NCI-H1417 treated with DMSO at 0.1 percent for 48 hours (cell line): ENCODE measurements at places on chromosomes 16 and 17.

- DNase-seq = no peak
These were observed 6.0 kb downstream of the USP36 start for GRCh38 chr17:78834571-78834970.

GRCh38 chr16:69039333-69039941 lies 66.0 kb upstream of the HAS3 start:
- no peak for DNase-seq

- DNase-seq = no peak
These were observed 89.8 kb downstream of the KATNIP start for GRCh38 chr16:27639561-27640276.

- DNase-seq = no peak
These were observed 10.0 kb upstream of the KLHL36 start for GRCh38 chr16:84638231-84638806.

DNA sequence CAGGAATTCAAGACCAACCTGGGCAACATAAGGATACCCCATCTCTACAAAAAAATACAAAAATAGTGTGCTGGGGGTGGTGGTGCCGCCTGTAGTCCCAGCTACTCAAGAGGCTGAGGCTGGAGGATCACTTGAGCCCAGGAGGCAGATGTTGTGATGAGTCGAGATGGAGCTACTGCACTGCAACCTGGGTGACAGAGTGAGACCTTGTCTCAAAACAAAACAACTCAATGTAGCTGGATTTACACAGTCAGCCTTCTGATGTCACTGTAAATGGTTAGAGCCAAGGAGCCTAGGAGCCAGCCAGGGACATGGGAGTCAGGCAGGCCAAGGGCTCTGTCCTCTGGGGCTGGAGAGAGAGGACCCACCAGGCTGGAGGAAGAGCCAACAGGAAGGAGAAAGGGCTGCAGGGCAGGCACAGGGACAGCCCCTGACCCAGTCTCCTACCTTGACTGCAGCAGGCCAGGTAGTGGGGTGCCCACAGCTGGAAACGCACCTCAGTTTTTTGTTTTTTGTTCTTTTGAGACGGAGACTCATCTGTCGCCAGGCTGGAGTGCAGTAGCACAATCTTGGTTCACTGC lies 8.4 kb downstream of the CDIPT start:
- DNase-seq = no peak

GRCh38 chr16:83826146-83826913 lies 18.6 kb downstream of the HSBP1 start:
- no peak for DNase-seq

DNA sequence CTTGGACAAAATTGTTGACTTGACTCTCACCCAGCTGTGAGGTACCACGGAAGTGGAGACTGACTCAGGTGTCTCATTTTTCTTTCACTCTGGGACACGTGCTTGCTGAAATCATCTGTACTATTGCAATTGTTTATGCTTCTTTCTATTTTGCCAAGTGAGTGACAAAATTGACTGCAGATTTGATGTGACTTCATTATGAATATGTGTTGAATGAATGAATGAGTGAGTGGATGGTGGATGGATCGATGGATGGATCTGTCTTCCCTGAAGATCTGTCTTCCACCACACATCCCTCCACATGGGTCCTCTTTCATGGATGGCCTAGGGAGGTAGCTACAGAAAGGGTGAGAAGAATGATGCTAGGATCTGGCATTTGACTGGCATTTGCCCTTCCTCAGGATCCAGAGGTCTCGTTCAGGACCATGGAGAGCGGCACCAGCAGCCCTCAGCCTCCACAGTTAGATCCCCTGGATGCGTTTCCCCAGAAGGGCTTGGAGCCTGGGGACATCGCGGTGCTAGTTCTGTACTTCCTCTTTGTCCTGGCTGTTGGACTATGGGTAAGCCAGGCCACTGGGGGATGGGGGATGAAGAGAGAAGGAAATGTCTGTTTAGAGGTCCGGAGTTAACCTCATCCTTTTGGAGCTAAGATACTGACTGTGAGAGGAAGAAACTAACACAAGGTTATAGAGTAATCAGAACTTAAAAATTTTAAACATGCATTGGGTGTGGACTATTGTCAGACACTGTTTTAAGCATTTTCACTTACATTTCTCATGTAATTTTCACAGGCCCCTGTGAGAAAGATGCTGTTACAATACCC lies 12.7 kb downstream of the SLC5A11 start:
- no peak for DNase-seq

DNA sequence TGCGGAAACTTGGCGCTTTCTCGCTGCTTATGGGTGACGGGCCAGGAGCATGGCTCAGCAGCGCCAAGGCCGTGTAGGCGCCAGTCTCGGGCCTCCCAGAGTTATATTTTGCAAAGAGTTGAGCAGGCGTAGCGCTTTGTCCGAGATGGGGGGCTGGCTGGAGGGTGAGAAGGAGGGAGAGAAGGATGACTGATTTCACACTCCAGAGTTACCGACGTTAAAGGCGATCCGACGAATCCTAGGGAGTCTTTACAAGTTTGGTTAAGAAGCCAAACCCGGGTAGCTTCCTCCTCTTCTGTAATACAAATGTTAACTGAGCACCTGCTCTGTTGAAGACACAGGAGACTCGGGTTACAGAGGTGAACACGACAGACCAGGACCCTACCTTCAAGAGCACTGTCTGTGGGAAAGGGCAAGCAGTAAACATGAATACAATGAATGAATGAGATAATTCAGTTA lies 782 bp downstream of the POLR2A start:
- no peak for DNase-seq

DNA sequence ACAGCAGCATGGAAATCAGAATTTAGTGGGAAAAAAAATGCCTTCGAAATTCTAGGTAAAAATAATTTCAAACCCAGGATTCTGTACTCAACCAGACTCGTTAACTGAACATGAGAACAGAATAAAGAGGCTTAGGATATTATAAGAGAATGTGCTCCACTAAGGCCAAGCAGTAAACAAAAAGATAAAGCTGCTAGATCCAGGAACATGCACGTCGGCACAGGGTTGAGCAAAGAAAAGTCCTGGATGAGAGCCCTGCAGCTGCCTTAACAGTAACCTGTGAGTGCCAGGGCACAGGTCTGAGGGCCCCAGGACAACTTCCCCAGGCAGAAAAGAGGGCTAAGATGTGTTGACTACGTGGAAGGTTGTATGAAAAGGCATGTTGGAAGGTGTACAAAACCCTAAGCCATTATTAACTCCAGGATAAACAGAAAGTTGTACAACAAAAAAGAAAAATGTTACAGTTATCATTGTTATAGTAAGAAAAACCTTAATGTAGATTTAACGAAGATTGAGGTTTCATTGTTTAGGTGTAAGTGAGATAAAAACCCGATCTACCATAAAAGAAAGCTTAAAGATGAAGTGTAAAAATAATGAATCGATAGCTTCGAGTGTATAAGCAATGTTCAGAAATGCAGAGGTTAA lies 42.3 kb upstream of the RBFOX3 start:
- DNase-seq = no peak
